ENCODE measurements at places on chromosomes 16 and 17.

- DNase-seq, result no peak
Measured at GRCh38 chr16:11379420-11379819, 34.2 kb downstream of the RMI2 start.

DNA sequence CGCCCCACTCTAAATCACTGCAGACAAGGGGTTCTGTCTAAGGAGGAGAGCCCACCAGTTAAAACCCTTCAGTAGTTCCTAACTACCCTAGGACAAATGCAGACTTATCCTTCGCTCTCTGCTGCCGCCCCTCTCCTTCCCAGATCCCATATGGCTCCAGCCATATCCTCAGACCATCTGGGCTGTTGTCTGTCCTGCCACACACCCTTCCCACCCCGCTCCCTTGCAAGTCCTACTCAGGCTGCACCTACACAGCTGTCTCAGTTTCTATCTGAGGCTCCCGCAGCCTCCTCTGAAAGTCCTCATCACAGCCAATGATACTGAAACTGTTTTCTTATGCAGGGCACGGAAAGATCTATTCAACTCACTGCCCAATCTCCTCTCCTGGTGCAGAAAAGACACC is 720 bp upstream of the BCKDK start:
- no peak for DNase-seq

DNA sequence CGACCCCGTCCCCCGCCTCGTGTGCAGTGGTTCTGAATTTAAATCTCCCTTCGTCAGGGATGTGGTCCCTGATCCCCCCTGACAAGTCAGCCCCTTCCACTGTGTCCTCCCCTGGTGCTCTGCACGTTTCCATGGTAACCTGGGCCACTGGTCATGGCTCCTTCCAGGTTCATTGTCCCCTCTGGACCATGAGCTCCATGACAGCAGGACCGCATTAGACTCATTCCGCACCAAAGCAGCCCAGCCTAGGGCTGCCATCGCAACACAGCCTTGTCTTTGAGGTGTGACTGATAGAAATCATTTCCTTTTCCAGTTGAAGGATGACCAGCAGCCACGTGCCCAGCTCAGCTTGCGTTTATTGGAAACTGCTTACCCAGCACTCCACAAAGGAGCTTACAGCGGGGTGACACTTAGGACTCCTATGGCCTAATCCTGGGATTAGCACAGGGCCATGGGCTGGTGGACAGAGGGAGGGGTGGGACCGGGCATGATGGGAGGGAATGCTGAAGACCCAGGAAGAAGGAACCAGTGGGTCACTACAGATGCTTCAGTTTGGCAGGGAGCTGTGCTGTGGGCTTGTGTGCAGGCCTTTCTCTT is 7.6 kb downstream of the RCVRN start:
- no peak for DNase-seq

- no peak for DNase-seq
Measured at GRCh38 chr16:19066988-19067348, 446 bp upstream of the COQ7 start.

GRCh38 chr17:48576479-48577309 is 1.5 kb downstream of the HOXB4 start:
- peak; percentile 92 for DNase-seq

DNA sequence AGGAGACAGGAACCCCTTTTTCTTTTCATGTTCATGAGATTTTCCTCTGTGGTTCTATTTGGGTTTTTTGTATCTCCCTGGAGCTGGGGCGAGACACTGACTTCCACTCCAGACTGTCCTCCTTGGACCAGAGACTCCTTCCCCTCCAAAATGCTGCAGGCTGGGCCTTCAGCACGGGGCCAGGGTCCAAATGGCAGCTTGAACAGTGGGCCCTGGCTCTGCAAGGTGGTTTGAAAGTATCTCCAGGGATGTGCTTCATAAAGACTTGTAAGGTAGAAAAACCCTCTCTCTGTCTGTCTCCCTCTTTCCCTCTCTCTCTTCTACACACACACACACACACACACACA is 236.1 kb downstream of the ZNF423 start:
- no peak for DNase-seq

DNA sequence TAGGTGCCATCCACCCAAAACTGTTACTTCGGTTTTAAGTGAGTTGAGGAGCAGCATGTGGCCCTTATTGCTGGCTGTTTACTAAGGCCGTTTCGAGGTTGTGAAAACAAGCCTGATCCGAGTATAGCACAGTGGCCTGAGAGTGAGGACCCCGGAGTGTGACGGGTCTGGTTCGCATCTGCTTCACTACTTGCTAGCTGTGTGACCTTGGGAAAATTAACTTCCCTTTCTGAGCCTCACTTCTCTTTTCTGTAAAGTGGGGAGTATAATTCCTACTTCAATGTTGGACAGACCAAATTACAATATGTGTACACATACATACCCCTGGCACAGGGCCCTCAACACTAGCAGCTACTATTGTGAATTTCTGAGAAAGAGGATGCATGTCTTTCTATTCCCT is 11.7 kb upstream of the HEATR6 start:
- DNase-seq, result no peak

- DNase-seq, result no peak
Measured at GRCh38 chr16:68113765-68114240, 28.6 kb downstream of the NFATC3 start.

DNA sequence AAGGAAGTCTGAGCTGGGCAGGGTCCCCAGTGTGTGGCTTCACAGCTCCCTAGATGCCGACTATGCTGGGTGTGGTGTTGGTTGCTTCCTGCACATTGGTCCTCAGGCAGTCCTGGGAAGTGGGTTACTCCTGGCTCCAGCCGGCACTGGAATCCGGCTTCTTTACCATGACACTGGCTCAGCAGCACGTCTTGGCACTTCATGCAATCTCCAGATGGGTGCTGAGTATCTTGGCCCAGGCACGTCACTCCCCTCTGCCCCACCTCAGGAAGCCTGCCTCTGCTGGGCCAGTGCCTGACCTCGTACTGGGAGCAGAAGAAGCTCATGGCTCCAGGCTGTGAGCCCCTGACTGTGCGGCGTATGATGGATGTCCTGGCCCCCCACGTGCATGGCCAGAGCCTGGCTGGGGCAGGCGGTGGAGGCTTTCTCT is 24.5 kb downstream of the FCSK start:
- DNase-seq, result peak; percentile 31

- no peak for DNase-seq
Measured at GRCh38 chr17:61783556-61784304, 79.6 kb downstream of the BRIP1 start.

DNA sequence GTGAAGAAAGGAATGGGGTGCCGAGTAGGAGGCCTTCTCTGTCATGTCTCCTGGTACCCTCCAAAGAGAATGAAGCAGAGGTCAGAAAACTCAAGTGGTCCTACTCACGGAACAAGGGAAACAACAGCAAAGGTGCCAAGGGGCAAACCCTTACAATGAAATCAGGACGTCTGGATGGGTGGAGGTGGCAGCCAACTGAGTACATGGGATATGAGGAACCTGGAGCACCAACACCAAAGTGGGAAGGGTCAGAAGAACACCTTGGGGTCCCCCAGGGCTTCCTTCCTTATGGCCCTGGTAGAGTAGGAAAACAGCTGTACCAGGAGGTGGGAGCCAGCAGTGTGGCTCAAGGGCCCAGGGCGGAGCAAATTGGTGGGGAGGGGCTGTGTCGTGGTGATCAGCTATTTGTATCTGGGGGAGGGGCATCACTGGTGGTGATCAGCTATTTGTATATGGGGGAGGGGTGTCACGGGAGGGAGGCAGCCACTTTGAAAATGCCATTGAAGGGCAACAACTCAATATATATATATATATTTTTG is 643 bp downstream of the HIGD1B start:
- no peak for DNase-seq

- no peak for DNase-seq
Measured at GRCh38 chr17:50584749-50585148, 24.2 kb downstream of the CACNA1G start.

GRCh38 chr16:66678337-66678736 is 18.2 kb downstream of the CMTM4 start:
- DNase-seq, result no peak

GRCh38 chr17:306116-306515 is 46.5 kb downstream of the RPH3AL start:
- no peak for DNase-seq

DNA sequence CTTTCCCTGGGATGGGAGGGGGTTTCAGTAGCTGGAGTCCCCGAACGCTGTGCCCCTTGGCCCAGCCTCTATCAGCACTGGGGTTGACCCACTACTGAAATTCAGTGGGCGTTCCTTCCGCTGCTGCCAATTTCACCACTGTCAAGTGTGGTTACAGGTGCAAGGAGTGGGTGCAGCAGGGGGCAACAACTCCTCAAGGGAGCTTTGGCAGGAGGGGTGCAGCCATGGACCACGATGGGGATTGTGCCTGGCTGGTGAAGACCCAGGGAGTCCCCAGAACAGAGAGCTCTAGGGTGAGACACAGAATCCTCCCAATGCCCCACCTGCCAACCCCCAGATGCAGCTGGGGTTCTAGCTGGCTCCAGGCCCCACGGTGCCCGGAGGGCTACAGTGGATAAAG is 123.5 kb upstream of the SDK2 start:
- no peak for DNase-seq

DNA sequence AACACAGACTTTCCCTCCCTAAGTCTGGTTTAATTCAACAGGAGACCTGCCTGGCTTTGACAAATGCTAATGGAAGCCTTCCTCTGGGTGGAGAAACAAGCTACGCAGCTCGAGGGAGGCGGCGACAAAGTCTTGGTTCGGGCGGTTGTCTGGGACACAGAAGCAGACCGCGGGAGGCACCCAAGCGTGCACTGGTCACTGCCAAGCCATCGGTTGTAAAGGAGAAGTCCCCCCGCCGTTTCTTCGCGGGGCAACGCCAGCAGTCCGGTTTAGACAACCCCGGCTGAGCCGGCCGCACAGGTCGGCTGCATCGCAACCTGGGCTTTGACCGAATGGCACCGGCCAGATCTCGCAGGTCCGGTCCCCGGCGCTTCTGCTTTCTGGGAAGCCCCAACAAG is 586 bp downstream of the GLYR1 start:
- peak; percentile 66 for DNase-seq

DNA sequence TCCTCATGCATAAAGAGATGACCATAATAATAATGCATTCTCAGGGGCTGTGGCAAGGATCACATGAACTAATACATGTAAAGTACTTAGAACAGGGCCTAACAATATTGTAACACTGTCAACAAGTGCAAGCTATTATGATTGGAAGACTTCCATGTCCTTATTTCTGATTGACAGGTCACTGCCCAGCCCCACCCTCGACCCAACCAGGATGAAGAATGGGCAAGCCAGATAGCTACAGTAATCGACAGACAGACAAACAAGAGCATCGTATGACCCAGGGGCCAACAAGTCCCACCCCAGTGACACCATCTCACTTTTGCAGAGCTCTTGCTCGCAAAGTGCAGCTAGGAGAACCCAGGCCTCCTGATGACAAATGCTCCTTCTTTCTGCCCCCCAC is 14.6 kb upstream of the MMP2 start:
- DNase-seq, result no peak

DNA sequence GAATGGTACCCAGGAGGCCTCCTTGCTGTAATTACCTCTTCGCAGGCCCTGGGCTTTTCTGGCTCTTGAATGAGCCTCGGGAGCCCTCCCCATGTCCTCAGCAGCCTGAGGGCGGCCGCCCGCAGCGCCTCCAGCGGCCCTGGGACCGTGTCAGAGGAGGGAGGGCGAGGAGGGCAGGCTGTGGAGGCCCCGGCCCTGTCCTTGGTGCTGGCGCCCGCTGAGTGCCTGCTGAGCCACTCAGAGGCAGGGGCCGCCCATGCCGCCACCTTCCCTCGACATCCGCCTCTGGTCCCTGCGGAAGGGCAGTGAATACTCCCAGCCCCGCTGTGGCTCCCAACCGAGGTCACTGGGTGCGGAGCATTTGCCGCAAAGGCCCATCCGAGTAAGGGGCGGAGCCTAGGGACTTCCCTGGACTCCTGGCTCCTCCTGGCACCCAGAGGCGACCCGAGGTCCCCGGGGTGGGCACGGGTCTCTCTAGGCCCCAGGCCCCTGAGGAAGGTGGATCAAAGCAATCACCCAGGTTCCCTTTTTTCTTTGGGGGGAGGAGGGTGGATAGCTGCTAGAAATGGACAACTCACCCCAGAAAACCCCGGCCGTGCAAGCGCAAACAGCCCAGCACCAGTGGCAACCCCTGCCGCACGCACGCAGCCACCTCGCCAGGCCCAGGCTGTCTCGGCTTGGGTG is 2.8 kb downstream of the RBFOX3 start:
- DNase-seq, result peak; percentile 29

DNA sequence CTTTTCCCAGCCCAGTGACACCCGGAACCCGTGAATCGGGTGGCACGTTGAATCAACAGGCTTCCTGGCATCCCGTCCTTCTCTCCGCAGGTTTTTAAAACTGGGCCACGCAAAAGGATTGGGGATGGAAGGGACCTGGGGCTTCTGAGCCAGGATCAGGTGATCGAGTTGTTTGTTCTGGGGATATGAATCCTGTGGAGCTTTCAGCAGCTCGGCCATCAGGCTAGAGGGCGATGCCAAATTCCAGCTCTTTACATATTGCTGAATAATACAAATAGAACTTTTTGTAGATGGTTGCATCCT is 473 bp downstream of the SUPT6H start:
- DNase-seq, result no peak

- DNase-seq, result no peak
Measured at GRCh38 chr16:31420037-31420436, 8.1 kb downstream of the COX6A2 start.
